NCI-H1092 (cell line): ENCODE measurements at places on chromosomes 1 and 21.

DNA sequence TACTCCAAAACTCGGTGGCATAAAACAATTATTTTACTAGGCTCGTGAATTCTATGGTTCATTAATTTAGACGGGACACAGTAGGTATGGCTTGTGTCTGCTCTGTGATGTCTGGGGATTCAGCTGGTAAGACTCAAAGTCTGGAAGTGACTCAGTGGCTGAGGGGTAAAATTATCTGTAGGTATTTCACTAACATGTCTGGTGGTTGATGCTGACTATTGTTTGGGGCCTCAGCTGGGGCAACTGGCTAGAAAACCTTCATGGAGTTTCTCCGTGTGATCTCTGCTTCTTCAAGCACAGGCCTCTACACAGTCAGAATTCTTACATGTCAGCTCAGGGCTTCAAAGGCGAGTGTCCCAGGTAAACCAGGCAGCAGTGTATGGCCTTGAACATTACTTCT is 41.2 kb upstream of the KLF17 start:
- DNase-seq, result no peak

GRCh38 chr1:17544776-17545350 is 5.4 kb downstream of the ARHGEF10L start:
- no peak for DNase-seq

DNA sequence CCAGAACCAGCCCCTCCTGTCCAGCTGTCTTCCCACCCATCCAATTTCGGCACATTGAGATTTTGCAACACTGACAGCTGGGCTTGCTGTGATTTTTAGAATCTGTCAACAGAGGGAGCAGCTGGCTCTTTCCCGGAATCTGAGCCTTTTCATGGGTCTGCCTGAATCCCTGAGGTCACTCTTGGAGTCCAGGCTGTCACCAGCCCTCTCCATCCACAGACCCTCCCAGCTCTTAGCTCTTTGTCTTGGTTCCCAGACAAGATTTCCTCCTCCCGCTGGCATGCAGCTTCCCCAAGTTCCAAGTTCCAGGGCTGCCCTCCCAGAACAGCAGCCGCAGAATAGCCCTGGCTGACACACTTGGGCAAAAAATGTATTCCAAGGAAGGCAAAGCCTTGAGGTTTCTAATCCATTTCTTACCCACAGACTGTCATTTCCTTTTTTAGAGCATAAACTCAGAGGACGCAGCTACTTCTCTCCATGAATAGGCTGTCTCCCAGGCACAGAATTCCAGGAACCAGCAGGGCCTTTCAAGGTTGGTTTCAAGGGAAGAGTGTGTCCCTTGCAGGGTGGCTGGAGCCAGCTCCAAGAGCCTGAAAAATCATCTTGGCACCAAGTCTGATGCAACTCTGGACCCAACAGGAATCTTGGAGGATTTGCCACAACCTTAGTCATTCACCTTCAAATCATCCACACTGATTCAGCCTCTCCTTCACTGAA is 7.1 kb upstream of the TMEM61 start:
- no peak for DNase-seq

DNA sequence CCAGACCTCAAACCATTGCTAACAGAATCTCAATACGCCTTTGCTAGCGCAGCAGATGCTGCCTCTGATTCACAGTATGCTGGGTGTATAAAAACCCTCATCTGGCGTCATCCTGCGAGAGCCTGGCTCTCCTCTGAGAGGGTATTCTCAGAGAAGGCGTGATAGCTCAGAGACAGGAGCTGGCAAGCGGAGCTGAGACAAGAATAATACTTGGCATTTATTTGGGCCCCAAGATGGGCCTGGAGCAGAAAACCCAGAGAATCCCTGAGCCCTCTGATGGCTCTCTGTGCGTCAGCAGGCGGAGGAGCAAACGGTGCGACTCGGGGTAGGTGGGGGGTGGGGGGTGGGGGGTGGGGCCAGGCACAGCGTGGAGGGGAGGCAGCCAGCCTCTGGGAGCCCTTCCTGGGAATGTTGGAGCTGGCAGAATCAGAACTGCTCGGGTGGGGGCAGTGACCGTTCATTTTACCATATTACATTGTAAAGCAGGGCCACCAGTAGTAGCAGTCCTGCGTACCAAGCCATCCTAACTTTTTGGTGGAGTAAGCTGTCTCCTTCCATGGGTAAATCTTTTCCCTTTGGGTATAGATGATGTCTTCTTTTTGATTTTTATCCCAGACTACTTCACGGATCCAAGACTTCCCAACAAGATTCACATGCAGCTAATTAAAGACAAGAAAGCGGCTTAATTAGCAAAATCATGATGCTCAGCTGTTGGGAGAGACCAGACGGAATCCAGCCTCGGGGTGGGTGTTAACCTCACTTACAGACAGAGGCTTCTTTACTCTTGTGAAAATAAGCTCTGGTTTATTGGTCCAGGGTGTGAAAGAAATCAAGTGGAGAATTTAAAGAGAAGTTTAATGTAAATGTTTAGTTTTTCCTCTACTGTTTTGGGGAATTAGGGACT is 7.1 kb downstream of the RIIAD1 start:
- no peak for DNase-seq

DNA sequence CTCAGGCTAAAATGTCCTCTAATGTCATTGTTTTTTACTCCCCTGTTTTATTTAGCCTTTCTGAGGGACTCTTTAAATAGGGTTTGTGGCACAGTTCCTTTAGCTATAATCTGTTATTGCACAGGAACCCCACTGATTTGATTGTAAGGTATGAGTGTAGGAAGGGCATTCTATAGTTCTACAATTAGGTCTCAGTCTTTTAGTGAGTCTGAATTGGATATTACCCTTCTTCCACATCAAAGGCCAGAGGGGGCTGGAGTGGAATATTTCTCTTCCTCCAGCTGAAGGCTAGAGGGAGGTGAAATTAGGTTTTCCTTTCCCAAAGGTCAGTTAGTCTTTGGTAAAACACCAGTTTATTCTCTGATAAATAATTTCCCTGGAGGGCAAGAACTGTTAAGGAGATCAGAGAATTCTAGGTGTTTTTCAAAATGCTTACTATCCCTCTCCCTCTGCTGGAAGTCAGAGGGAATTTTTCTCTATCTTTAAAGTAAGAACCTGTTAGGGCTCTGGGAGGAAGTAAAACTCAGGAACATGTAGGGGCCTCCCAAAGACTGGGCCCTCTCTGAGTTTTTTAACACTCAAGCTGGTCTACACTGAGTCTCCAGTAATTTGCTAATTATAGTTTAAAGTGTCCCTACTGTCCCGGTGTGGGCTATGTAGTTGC is 176.3 kb upstream of the ZNHIT6 start:
- DNase-seq, result no peak

- no peak for DNase-seq
Observed at GRCh38 chr1:222546091-222546490, 1.8 kb downstream of the HHIPL2 start.

GRCh38 chr1:111221276-111221632 is 6.3 kb upstream of the CHI3L2 start:
- DNase-seq, result no peak

- no peak for DNase-seq
Observed at GRCh38 chr1:19321071-19321470, 8.9 kb downstream of the SLC66A1 start.

- DNase-seq, result no peak
Observed at GRCh38 chr21:28235169-28235895, 757.3 kb downstream of the LTN1 start.

DNA sequence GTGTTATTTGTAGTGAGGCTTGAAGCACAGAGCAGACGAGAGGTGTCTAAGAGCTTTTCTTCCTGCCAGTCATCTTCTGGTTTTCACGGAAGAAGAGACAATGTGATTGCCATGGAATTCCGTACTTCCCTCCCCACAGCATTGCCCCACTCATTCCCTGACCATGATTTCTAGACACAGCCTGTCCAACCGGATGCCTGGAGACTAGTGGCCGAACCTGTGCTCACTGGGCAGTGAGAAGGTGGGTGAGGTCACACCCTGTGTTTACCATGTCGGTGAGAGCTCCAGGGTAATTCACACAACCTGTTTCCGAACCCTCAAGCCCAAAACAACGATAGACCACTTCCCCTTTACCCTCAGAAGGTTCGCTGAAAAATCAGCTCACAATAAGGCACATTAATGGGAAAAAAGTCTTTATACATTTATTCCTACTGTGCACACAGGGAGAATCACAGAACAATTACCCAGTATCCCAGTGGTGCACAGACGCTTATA is 271.9 kb upstream of the FMN2 start:
- DNase-seq, result no peak

DNA sequence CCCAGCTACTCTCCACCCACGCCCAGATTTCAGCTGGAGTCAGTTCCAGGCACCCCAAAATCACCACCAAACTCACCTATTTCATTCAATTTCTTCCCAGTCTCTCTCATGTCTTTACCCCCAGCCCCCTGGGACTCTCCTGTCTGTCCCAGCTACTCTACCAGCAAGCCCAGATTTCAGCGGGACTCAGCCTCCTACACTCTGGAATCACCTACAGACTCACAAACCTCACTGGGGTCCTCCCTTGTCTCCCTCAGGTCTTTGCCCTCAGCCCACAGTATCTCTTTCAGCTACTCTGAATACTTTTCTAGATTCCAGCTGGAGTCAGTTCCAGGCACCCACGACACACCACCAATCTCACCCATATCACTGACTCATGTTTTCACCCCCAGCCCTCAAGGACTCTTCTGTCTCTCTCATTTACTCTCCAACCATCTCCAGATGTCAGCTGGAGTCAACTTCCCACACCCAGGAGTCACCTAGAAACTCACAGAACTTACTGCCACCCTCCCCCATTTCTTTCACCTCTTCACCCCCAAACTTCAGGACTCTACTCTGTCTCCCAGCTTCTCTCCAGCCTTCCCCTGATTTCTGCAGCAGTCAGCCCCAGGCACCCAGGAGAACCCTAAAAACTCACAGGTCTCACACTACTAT is 1529.3 kb upstream of the TPTE start:
- DNase-seq, result no peak

DNA sequence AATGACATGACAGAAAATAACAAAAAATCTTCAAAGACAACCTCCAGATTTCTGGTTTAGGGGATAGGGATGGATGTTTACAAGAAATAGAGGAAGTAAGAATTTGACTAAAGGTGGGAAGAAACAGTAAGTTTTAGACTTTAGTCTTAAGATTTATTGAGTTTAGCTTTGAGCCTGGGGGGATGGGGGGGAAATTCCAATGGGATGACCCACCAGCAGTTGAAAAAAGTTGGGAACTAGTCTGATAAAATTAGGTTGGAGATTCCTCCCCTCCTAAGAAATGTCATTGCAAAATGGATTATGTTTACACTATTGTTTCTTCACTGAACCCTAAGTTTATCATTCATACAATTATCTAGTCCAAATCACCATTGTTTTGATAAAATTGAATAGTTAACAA is 28.4 kb downstream of the WDR26 start:
- no peak for DNase-seq

DNA sequence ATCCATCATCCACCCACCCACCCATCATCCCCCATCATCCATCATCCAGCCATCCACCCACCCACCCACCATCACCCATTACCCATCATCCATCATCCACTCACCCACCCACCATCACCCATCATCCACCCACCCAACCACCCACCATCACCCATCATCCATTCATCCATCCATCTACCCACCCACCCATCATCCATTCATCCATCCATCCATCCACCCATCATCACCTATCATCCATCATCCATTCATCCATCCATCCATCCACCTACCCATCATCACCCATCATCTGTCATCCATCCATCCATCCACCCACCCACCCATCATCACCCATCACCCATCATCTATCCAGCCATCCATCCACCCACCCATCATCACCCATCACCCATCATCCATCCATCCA is 81.5 kb downstream of the ADARB1 start:
- no peak for DNase-seq
